ENCODE measurements at places on chromosomes 6 and 20.
A peak's percentile ranks its signal among the peaks of the same experiment; 100 is the strongest.

DNA sequence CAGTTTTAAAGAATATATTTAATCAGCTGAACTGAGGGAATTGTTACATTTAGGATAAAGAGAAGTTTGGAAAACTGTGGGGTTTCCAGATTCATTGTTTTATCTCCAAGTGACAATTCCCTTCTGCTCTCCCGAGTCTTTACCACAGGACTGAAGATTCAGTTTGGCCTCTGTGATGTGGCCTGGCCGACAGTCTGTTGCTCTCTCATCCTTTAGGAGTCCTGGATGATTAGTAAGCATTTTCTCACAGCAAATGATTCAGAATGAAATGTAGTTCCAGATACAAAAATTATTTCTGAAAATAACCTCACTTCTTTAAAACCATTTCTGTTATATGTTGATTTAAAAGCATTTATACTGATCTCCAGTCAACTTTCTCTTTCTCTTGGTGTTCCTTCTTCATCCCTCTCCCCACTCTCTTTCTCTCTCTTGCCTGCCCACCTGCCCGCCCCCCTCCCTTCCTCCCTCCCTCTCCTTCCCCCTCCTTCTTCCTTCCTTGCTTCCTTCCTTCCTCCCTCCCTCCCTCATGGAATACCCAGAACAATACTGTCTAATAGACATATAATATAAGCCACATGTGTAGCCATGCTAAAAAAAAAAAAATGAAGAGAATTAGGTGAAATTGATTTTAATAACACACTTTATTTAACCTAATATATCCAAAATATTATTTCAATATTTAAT is 254.9 kb downstream of the PRL start:
- DNase-seq = no peak

GRCh38 chr6:3455147-3455568 is 1.7 kb downstream of the SLC22A23 start:
- DNase-seq = peak; percentile 27

- DNase-seq = no peak
Measured at GRCh38 chr6:161682982-161683381, 409.1 kb upstream of the AGPAT4 start.

- no peak for DNase-seq
Measured at GRCh38 chr6:27358786-27359185, 29.8 kb upstream of the ZNF391 start.

DNA sequence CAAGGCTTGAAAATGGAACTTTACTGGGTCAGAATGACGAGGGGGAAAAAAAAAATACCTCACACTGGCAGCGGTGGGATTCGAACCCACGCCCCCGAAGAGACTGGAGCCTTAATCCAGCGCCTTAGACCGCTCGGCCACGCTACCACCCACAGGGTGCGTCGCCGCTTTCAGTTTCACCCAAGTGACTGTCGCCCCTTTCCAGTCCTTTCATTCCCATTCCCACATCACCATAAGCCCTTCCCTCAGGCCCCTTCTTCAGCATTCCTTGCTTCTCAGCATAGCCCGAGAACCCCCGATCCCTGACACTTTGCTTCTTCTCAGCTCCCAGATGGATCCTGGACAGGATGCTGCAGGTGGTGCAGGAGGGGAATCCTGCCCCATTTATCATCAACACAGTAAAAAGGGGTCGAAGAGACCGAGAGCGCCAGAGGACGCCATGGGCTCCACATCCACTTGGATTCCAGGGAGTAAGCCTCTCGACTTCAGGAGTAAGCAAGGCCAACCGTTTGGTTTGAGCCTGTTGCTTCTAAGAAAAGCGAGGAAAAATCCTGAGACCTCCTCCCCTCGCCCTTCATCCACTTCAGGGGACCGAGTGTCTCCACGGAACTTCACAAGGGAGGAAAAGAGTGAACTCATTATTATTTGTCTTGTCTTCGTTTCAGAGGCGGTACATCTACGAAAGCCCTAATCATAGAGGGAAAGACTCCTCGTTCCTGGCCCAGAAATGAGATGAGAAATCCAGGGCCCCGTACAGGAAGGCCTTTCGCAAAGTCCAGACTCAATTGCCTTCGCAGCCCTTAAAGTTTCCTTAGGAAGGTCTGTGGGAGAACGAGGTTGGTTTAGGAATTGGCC is 20.0 kb upstream of the TRIM27 start:
- DNase-seq = peak; percentile 65

DNA sequence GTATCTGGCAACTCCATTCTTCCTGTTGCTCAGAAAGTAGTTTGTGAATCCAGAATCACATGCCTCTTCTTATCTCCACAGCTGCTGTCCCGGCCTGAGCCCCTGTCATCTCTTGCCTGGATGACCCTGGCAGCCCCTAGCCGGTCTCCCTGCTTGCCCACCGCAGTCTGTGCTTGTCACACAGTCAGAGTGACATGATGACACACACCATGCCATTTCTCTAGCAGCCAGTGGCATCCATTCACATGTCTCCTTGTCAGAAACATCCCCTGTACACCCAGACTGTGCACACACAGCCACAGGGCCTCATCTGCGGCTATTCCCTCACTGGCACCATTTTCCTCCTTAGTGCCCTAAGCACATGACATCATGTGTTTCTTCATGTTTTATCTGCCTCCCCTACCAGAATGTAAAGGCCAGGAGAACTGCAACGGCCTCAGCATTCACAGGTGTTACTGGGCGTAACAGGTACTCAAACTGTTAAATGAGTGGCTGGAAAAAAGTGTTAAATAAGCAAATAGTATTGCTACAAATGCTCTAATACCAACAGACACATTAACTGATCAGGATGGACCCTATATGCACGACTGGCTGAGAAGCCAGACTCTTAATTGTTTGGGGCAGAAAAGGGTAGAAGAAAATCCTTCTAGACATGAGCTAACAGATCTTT is 9.6 kb downstream of the ABHD12 start:
- no peak for DNase-seq

- no peak for DNase-seq
Measured at GRCh38 chr20:24815196-24815815, 133.8 kb upstream of the CST7 start.

GRCh38 chr6:1809291-1809988 is 199.7 kb downstream of the FOXC1 start:
- DNase-seq = no peak

GRCh38 chr6:140660295-140660694 is 1285.8 kb upstream of the CITED2 start:
- no peak for DNase-seq

- DNase-seq = no peak
Measured at GRCh38 chr20:1825507-1825906, 69.7 kb upstream of the SIRPA start.

- no peak for DNase-seq
Measured at GRCh38 chr6:19837511-19838441, 606 bp downstream of the ID4 start.

DNA sequence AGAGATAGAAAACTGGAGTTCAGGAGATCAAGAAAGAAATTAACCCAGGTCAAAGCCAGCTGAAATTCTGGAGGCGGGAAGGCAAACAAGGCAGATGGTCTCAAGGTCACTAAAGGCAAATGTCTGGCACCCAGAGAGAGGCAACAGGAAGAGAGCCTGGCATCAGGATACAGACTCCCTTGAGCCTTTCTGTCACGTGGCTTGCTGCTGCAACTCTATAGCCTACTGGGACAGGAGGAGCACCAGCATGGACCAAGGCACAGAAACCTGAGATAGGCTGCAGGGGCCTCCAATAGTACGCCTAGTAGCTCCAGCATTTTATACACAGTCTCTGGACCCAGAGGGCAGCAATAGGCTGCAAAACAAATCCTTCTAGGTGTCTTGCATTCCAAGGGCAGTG is 75.1 kb downstream of the SEL1L2 start:
- DNase-seq = no peak

GRCh38 chr6:22079783-22080182 is 217.1 kb downstream of the PRL start:
- DNase-seq = no peak

GRCh38 chr20:22502731-22503191 is 81.6 kb downstream of the FOXA2 start:
- no peak for DNase-seq

GRCh38 chr20:49831770-49832631 is 19.4 kb downstream of the SLC9A8 start:
- no peak for DNase-seq

- DNase-seq = no peak
Measured at GRCh38 chr6:17714879-17715851, 8.4 kb upstream of the NUP153 start.

DNA sequence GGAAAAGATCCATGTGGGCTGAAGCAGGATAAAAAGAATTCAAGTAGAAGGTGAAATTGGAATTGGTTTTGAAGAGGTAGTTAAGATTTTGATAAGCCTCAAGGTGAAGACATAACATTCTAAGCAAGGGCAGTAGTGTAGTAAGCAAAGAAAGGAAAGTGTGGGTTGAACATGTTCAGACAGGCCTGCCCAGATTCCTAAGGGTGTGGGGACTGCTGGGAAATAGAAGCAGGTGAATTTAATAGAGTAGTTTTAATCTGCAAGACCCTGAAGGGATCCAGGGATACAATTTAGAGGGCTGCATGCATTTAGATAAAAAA is 19.1 kb downstream of the TAB2 start:
- no peak for DNase-seq

GRCh38 chr20:11170565-11170964 is 496.8 kb upstream of the JAG1 start:
- DNase-seq = no peak

DNA sequence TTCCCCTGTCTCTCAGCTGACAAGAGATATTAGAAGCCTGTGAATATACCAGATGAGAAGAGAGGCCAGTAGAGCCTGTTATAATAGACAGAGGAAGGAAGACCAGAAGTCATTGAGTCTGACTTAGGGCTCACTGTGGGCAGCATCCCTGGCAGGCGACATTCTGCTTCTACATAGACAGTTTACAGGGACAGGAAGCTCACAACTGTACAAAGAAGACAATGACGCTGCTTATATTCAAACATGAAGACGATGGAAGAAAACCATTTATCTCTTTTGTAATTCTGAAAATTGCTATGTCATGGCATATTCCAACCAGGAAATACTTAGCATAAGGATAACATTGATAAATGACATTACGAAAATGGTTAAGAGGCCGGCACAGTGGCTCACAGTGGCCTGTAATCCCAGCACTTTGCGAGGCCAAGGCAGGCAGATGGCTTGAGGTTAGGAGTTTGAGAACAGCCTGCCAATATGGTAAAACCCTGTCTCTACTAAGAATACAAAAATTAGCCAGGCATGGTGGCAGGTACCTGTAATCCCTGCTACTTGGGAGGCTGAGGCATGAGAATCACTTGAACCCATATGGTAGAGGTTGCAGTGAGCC is 170.9 kb downstream of the UBE3D start:
- no peak for DNase-seq

- DNase-seq = no peak
Measured at GRCh38 chr6:129667621-129668020, 42.4 kb downstream of the ARHGAP18 start.

DNA sequence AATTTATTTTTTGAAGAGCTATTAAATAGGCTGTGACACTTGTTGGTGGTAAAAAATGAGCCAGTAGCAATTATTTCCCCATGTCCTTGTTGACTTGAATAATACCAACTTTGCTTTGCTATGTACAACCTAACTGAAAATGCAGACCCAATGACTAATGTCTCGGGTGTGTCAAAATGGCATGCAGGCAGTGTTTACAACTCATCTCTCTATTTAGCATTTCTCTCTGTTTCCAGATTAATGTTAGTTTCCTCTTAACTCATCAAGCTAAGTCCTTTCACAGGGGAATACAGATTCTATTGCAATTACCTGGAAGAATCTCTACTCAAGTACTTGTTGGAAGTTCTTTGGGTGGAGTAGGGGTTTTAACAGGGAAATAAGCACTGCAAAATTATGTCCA is 504.4 kb downstream of the BCKDHB start:
- no peak for DNase-seq

GRCh38 chr20:1626528-1627199 is 6.9 kb upstream of the SIRPB1 start:
- DNase-seq = no peak

DNA sequence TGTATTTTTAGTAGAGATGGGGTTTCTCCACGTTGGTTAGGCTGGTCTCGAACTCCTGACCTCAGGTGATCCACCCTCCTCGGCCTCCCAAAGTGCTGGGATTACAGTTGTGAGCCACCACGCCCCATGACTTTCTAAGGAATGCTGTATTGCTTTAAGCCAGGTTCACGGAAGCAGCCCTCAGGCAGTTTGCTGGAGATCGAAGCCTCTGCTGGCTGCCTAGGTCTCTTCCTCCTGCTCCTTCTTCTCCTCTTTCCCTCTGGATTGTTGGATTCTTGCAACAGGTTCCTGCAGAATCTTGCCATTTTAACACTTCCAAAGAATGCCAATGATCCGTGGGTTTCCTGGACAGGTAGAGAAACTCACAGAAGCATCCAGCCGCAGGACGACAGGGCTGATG is 29.3 kb upstream of the B4GALT5 start:
- DNase-seq = no peak

DNA sequence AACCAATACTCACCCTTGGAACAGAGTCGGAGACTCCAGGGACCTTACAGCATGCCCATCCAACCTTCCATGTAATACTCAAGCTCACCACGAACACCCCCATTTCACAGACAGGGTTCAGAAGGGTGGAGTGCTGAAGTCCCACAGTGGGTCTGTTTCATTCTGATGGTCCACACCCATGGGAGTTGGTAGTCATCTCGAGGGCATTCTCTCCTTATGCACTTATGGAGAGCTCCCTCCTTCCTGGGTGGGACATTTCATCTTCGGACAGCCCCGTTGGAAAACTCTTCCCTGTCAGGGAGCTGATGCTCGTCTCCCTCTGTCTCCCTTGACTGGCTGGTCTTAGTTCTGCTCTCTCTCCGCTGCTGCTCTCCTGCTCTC is 38.9 kb downstream of the COX4I2 start:
- no peak for DNase-seq

DNA sequence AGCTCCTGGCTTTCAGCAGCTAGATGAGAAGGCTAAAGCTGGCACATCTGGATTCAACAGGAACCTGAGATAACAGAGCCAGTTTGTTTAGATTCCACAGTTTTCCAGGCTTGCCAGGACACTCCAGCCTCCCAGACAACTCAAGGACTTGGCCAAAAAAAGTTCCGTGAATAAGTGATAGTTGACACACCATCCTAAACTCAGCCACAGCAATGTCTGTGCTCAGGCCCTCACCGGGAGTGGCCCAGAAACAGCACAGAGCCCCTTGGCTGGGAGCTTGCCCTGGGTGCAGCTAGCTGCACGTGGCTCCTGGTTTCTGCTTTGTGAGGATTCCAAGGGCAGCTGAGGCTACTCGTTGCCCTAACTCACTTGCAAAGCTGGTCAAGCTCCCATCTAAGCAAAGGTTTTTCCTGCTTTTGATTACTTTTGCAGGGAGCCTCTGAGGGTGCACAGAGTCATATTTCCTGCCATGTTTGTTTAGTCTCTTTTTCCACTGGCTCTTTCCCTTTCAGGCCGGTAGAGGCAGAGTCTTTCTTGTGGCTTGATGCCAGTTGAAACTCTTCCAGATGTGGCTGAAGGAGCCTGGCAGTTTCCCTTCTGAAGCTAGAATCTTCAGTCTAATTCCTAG is 118.3 kb upstream of the ECI2 start:
- no peak for DNase-seq

GRCh38 chr6:130138909-130139242 is 83.9 kb downstream of the SAMD3 start:
- DNase-seq = no peak

DNA sequence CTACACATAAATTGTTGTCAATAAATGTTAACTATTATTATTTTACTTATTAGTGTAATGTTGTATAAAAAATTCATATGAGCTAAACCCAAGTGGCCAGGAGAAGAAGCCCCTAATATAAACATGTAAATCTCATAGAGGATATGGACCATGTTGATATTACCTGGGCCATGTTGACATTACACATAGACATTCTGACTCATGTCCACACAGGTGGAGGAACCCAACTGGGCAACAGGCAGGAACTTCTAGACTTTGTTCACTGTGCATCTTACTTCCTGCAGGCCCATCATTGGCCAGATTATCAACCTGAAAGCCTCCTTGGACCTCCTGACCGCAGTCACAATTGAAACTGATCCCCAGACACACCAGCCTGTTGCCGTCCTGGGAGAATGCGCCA is 7.2 kb downstream of the BPIFA2 start:
- DNase-seq = no peak

Measured in stimulated activated CD4-positive, alpha-beta T cell treated with anti-CD3 and anti-CD28 coated beads, TNF-alpha, amount 100 ng/mL, for 1 hour (primary cell).